Osteocyte (in vitro differentiated cells): ENCODE measurements at places on chromosomes 11 and 22. TPM values are rescaled to one million over a fixed set of nuclear protein-coding genes. Genes with fewer than 3 reads are reported as not detected.

DNA sequence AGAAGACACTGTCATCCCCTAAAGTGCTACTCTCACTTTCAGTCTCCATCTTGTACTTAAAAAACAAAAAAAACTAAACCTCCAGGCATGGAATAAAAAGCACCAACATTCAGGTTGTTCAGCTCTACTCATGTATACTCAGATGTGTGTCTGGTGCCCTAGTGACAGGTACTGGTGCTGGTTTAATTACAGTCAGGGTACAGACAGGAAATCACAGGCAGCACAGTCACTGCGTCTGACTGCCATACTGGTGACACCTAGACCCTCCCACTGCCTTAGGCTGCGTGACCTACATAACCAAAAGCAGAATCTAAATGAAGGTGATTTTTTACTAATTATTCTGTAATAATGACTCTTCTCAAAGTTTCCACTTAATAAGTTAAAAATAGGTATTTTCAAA, at the start of gene ARHGAP32:
ARHGAP32 (minus strand) TSS at position 176 of the 400 bp plus-strand sequence; CDS start at position 49, 127 bp downstream.
- DNase-seq = no peak

Gene SYCE3
- not detected in 2 replicates for total RNA-seq

Gene IFITM10
- total RNA-seq = 13.5 and 24.0 TPM in 2 replicates

Gene SRSF8
- total RNA-seq = 57.6 and 67.2 TPM in 2 replicates

Gene SMTNL1
- total RNA-seq = not detected in 2 replicates

DNA sequence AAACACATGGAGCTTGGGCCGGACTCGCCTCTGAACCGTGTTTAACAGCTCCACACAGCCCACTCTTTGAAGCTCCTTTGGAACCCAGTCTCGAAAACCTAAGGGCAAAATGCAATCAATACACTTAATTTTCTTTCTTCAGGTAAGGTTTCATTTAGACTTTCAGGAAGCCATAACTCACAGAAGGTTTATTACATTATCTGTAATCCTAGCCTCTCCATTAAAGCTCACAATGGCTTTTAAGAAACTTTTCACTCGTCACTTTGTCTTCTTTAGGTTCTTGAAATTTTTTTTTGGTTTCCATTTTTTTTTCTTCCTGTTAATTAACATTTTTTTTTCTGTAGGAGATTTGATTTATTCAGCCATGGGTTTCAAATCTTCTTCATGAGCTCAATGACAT, 91.3 kb downstream of the ARL14EP start:
- DNase-seq = no peak

- no peak for DNase-seq
Measured at GRCh38 chr11:97772705-97773104, 1248.0 kb upstream of the CNTN5 start.

- no peak for DNase-seq
Measured at GRCh38 chr11:76617553-76618265, 52.8 kb downstream of the LRRC32 start.

DNA sequence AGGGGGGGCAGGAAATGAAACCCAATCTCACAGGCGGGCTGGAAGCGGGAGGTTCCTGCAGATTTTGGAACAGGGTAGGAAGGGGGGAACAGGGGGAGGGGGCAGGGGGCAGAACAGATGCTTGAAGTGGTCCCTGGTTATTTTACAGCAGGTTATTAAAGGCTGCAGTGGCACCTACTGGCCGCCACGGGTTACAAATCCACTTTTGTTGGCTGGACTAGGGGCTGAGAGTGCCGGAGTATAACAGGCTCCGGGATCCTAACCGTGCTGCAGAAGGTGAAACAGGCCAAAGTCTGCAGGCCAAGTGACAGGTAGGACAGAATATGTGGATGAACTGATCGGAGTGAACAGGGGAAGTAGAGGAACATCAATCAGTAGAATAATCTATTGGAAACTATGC, 2.5 kb downstream of the ROBO3 start:
- no peak for DNase-seq

GRCh38 chr22:41028841-41029240, 63.6 kb upstream of the EP300 start:
- no peak for DNase-seq

GRCh38 chr11:119625206-119625978, 103.6 kb downstream of the NECTIN1 start:
- DNase-seq = no peak

DNA sequence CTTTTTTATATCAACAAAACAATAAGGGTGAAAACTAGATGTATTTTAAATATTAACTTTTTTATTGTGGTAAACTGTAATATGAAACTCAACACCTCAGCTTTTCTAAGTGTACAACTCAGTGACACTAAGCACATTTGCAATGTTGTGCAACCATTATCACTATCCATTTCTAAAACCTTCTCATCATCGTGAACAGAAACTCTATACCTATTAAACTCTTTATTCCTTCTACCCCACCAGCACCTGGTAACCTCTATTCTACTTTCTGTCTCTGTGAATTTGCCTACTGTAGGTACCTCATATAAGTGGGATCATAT, 9.4 kb downstream of the HORMAD2 start:
- DNase-seq = no peak

Gene POU2AF2
- not detected in 2 replicates for total RNA-seq

GRCh38 chr11:40168414-40168813, 1291.0 kb downstream of the LRRC4C start:
- no peak for DNase-seq

Gene ISX
- total RNA-seq = not detected in 2 replicates

Gene TCIRG1
- total RNA-seq = 53.0 and 54.2 TPM in 2 replicates

DNA sequence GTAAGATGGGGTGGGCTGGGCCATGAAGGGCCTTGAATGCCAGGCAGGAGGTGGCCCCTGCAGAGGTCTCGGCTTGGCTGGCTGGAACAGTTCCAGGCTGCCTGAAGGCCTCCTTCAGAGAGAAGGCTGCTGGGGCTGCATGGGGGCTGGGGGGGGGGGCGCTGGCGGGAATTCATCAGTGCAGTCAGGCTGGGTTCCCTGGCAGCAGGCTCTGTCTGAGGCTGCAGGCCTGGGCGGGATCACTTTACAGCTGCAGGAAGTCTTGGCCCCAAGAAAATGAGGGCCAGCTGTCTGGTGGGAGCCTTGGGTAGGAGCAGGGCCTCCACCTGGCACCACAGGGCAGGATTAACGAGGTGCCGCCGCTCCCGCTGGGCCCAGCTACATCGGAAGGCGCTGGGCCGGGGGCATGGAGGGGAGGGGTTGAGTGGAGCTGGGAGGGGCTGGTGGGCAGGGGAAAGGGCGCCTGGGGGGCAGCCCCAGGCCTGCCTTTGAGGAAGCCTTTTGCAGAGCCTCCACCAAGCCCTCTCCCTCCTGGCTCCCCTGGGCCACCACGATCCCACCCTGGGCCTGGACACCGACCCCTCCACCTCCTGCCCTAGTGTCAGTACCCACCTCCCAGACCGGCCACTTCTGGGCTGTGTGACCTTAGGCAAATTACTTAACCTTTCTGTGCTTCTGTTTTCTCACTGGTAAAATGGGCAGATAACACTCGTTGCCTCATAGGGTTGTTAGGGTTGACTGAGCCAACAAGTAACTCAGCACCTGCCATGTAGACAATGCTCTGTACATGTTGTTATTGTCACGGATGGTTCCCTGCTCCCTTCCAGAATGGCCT, 31.0 kb upstream of the HMOX1 start:
- DNase-seq = no peak

DNA sequence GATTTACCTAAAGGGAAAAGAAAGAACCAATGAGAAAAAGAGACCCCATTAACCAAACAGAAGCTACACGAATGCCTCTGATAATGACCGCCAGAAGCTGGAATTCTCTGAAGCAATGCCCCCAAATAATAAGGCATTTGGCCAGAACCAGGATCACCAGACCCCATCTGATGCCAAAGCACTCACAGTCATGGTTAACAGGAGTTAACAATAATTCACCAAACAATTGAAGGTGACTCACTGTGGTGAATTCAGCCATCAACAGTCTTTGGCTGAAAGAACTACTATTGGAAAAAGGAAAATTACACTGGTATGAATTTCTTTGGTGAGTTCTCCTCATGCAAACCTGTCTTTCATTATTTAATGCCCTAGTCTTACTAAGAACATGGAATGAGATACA, 21.9 kb upstream of the NFRKB start:
- DNase-seq = no peak

DNA sequence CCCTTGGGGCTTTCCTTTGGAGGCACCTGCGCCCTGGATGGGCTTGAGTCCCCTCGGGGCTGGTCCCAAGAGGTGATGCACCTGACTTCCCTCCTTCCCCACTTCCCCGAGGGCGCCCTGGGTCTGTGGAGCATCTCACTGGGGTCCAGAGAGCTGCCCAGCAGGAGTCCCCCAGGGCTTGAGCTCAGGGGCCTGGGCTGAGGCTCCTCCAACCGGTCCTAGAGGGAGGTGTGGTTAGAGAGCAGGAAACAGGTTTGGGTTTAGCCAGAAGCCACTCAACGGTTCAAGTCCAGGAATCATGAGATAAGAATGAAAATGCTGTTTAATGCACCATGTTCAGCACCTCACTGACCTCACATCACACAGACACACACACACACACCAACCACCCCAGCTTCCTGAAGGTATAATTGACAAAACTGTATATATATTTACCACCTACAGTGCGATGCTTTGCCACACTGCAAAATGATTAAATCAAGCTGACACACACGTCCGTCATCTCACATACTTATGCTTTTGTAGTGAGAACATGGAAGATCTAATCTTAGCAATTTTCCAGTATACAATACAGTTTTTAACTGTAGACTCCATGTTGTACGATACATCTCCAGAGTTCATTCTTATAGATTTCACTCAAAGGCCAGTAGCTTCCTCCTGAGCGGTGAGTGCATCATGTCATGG, 628 bp upstream of the IGLL1 start:
- DNase-seq = no peak

DNA sequence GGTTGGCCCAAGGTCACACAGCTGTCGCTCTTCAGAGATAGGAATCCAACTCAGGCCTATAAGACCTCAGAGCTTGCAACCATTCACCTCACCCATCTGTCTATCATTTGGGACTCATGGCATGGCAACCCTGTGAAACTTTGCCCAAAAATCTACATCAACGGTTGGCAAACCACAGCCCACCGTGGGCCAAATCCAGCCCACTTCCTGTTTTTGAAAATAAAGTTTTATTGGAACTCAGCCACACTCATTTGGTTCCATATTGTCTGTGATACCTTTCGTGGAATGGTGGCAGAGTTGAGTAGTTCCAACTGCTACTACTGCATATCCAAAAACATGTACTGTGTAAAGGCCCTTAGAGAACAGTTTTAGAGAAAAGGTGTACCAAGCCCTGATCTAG, 307.8 kb downstream of the MN1 start:
- no peak for DNase-seq

- DNase-seq = no peak
Measured at GRCh38 chr11:26219183-26220117, 112.5 kb upstream of the ANO3 start.

Gene IRAG1
- total RNA-seq = 22.2 and 24.0 TPM in 2 replicates

GRCh38 chr11:63478896-63479295, 12.1 kb downstream of the PLAAT5 start:
- no peak for DNase-seq

DNA sequence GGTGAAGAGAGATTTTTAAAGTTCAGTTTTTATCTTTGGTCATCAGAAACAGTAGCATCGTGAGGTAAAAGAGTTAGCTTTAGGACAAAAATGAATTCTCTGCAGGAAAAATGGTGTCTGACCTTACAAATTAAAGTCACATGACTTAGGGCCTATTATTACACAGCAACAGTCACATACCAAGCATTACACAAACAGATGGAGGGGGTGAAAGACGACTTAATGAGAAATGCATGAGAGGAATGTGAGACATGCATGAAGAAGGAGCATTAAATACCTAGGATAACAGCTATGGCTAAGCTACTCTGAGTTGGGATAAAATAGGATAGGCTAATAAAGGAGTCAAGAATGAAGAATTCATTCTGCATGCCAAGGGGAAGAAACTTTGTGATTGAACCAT, 77.5 kb downstream of the BLID start:
- DNase-seq = no peak
